ENCODE measurements at places on chromosomes 5 and 9. TPM values are rescaled to one million over a fixed set of nuclear protein-coding genes. Genes with fewer than 3 reads are reported as not detected.

The CCIN gene
- polyA plus RNA-seq, result 0.46 TPM

The CARD6 gene
- polyA plus RNA-seq, result 3.2 TPM

The PCDHGB6 gene
- polyA plus RNA-seq, result 6.8 TPM

DNA sequence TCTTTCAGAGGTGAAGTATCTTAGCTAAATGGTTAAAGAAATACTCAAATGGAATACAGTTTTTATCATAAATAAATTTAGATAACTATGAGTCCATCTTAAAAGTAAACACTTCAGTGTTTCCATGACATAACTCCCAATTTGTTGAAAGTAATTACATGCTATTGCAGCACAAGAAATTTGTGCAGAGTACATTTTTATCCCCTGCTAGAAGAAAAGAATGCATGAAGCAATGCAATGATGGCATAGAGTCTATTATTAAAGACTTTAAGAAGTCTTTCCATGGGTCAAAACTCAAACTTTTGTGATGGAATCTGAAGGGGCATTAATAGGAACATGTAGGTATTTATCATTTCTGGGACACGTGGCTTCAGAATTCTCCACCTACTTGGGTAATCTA is 106.6 kb upstream of the DPYSL3 start:
- no peak for DNase-seq

DNA sequence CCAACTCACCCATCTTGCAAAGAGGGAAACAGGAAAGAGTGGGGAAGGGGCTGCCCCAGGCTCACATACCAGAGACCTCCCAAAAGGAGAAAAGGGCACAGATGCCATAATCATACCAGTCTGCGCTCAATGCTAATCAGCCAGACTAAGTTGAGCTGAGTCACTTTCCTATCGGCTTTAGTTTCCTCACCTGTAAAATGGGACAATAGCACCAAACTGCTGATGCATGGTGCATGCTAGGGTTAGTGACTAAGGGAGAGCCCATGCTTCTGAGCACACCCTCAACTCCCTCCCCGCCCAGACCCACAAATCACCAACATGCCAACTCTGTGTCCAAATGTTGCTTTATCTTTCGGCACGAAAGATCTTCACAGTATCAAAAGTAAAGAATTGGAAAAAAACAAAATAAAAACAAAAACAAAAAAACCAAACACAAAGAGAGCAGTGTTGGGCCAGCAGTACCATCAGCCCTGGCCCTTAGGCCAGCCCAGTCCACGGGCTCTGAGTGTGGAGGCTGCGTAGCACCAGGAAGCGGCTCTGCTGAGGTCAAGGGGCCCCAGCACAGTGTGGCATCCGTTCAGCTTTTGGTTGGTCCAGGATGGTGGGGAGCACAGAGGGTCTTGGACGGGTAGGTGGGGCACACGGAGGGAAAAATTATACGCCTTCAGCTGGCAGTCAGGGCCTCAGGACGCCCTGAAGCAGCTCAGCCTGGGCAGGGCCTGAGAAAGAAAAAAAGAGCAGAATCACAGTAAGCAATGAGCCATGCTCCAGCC is 2.9 kb upstream of the DDX41 start:
- DNase-seq, result no peak

- no peak for DNase-seq
These were observed 11.6 kb upstream of the ABL1 start for GRCh38 chr9:130823435-130823834.

DNA sequence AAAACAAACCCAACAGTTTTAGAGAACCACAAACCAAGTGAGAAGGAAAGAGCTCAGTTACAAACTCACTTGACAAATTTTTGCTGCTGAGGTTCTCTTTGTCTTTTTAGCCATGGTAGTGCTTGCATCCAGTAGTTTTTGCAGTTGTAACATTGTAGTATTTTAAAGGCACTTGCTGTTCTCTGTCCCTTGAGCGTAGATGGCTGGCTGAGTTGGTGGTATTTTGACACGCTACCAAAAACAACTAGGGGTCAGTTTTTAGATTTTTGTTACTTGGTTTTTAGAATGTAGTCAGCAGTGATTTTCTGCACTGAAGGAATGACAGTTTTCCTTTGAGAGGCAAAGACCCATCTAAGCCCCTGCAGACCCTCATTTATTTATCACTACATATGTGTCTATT is 58.0 kb downstream of the TLE4 start:
- no peak for DNase-seq

GRCh38 chr5:134053840-134054338 is 49.1 kb upstream of the VDAC1 start:
- DNase-seq, result no peak

- no peak for DNase-seq
These were observed 390.0 kb downstream of the ENC1 start for GRCh38 chr5:74250304-74251102.

- no peak for DNase-seq
These were observed 610.5 kb downstream of the IRX1 start for GRCh38 chr5:4206127-4206526.

- DNase-seq, result no peak
These were observed 60.6 kb upstream of the PTPN3 start for GRCh38 chr9:109558718-109559151.

DNA sequence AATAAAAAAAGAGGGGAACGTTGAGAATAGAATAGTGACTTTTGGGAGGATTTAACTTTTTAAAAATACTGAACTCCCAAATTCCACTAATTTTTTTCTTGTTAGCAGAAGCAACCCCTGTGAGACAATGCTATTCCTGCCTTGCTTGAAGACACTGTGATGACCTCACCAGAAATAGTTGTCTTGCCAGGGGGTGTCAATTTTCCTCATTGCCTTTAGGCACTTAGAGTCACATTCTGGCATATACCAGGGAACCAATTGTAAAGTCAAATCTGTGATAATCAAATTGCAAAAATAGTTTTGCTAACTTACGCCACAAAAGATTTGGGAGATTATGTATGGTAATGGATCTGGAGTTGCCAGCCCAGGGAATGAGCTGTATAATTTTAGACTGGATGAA is 42.8 kb upstream of the RPS23 start:
- DNase-seq, result no peak

GRCh38 chr9:6305954-6306563 is 22.1 kb upstream of the TPD52L3 start:
- DNase-seq, result peak; percentile 20

DNA sequence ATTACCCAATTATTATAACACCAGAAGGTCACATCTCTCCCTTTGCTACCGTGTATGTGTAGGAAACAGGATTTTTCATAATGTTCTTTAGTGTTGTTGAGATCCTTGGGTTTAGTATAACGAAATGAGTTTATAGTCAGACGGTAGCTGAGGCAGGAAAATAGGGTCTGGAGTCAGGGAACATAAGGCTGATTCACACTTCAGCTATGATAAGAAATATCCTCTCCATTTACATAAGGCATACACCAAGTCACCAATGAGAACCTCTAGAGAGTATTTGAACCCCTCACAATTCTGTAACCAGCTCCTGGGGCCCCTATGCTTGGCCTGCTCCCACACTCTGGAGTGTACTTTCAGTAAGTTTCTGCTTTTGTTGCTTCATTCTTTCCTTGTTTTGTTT is 58.9 kb upstream of the ANKH start:
- no peak for DNase-seq

- DNase-seq, result no peak
These were observed 252.5 kb downstream of the TLE4 start for GRCh38 chr9:79824265-79824664.

DNA sequence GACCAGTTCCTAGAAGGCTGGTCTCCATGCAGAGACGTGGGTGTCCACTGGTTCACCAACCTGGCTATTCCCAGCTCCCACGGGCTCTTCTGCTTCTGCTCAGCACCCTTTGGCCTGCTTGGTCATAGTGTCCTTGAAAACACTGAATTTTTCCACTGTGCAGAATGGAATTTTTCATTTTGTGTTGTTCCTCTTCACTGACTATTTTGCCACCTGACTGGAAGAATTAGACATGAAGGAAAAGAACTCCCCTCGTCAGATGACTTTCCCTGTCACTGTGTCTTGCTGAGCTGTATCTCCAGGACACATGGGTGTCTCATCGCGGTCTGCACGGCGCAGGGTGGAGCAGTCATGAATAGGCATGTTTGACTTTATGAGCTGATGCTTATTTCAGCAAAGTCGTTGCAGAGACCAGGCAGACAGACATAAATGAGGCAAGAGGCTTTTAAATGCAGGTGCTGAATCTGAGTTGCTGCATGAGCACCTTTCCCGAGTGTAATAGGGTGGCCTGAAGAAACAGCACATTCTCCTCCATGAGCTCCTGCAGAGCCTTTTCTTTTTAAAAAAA is 50.2 kb upstream of the SEMA4D start:
- DNase-seq, result no peak

DNA sequence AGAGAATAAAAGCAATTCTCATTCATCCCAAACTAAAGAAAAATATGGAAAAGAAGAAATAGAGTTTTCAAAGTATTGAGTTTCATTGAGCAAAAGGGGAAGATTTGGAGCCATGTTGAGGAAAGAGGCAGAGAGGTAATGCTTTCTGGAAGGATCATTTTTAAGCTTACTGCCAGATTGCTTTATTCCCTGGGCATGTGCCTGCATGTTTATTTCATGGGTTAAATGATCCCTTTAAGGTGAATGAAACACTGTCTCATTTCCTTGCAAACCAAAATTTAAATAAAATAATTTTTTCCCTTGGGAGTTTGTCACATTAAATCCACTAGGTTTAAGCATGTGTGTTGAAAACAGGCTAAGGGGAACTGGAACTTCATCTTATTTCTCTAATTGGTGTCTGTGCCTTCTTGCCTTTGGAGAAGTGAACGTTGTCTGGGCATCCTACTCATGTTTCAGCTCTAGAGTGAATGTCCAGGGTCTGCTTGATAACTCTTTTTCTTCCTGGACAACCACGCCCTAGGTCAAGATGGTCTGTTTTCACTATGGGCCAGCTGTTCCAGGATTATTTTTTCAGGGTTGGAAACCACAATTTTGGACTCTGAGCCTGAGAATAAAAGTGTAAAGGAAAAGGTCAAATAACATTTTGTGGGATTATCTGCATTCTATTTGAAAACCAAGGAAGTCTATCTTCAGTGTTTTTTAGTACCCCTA is 114.1 kb upstream of the ELL2 start:
- no peak for DNase-seq
